ENCODE measurements at places on chromosomes 12 and 14.

- DNase-seq = no peak
Observed at GRCh38 chr14:105568859-105569766, 42.7 kb downstream of the TMEM121 start.

DNA sequence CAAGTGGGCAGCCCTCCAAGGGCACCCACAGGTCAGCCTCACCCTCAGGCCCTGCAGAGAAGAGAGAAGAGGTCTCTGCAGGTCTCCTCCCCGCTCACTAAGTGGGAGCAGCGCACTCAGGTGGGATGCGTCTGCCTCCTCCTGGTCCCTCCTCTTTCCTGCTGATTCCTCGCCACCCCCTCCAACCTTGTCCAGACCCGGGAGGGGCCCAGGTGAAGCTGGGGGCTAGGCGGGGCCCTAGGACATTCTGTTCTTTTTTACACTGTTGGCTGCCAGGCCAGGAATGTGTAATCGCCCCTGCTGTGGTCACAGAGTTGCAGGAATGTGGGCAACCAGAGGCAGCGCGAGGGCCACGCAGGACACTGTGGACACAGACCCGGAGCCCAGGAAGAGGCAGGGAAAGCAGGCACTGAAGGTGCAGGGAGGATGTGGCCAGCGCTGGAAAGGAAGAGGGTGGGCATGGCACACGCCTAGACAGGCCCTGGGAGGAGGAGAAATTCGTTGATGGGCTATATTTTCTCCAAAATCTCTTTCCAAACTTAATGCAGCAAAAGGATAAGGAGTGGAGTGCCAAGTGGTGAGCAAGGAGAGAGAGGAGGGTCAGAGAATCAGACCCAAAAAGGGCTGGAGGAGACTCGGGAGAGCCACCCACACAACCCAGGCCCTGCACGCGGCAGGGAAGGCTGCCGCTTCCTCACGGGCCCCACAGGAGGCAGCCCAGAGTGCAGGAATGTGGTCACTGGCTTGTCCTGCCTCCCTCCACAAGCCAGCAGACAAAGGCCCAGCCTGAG, 911 bp upstream of the SCNN1A start:
- peak; percentile 91 for DNase-seq

DNA sequence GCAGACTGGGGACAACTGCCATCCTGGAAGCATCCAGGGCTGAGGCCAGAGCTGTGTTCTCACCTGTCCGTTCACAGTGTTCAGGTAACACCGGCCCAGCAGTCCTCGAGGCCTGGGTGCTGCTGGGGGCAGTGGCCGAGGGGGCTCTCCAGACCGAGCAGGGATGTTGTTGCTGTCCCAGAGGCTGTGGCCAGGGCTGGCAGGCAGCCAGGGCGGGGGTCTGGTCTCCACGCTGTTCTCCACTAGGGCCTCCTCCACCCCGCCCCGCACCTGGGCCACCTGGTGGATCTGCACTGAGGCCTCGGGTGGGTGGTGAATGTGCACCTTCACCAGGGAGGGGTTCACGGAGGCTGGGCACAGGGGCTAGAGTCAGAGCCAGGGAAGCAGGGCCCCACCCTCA, 57.4 kb downstream of the ISCA2 start:
- no peak for DNase-seq

- DNase-seq = no peak
Observed at GRCh38 chr14:41016213-41016612, 590.5 kb upstream of the LRFN5 start.

DNA sequence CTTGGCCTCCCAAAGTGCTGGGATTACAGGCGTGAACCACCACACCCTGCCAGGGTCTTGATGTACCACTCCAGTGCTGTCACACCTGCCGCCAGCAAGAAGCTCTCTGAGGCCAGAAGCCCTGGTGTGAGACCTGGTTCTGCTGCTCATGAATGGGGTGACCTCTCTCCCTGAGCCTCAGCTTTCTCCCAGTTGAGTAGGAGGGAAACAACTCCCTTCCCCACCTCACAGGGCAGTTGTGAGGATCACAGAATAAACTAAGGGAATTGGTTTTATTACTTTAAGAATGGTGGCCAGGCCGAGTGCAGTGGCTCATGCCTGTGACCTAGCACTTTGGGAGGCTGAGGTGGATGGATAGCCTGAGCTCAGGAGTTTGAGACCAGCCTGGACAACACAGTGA, 5.8 kb upstream of the CD63 start:
- DNase-seq = no peak

- no peak for DNase-seq
Observed at GRCh38 chr14:105853907-105854599, 327.7 kb downstream of the TMEM121 start.

GRCh38 chr14:102241147-102241546, 63.8 kb downstream of the MOK start:
- DNase-seq = no peak

DNA sequence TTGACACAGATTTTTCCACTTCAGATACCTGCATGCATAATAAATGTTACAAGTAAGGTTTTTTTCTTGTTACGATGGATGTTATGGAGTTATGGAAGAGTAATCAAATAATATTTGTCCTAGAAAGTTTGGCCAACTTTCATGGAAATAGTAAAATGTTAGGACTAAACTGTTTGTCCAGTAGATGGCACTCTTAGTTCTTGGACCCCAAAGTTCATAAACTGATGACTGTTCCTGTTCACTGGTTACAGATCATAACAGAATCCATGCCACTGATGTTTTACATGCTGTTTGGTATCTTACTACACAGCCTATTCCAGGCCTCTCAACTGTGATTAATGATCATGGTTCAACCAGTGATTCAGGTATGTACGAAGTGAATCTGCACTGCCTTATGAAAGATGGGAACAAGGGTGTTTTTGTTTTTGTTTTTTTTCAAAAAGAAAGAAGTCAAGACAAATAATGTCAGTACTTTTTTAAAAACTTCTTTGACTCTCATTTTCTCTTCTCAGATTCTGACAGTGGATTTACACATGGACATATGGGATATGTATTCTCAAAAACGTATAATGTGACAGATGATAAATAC, 48.8 kb upstream of the SLCO1C1 start:
- peak; percentile 62 for DNase-seq

DNA sequence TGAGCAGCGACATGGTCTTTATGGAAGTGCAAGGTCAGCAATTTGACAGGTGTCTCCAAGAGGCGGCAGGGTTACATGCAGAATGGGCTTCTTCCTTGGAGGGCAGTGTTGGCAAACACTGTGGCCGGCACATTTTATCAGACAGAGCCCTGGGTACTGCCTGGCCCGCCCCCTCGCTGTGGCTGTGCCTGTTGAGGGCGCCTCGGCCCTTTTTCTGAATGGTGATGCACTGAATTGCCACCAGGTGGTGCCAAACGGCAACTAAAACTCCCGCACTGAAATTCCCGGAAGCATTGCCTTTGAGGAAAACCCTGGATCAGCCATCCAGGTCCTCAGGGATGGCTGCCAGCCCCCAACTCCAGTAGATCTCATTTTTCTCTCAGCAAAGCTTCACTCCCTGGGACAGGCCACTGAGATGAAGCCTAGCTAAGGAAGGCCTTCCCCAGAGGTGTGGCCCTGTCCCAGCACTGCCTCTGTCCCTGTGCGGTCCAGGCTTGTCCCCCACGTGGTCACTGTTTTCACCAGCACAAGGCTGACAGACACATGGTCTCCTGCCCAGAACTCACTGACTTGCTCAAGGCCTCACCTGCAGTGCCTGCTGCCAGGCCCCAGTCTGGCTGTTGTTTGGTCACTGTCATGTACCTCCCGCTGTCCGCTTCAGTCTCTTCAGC, 73.6 kb downstream of the TESC start:
- peak; percentile 89 for DNase-seq

GRCh38 chr14:50610465-50610864, 50.5 kb downstream of the ATL1 start:
- DNase-seq = no peak

DNA sequence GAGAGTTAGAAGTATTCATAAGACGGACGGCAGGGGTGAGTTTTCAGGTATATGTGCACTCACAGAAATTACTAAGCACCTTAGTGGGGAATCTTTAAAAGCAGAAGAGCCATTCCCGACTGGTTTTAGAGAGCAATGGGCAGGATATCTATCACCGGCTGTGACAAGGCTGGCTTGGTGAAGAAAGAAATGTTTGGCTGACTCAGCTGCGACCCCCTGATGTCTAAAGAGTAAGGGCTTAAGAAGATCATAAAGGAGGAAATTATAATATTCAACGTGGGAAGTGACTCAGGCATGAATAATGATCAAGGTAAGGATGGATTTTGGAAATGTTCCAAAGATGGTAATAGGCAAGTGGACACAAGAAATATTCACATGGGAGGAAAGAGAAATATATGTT, 407.6 kb downstream of the TMEM132D start:
- DNase-seq = no peak

GRCh38 chr12:117603316-117604113, 242.1 kb upstream of the NOS1 start:
- DNase-seq = no peak

DNA sequence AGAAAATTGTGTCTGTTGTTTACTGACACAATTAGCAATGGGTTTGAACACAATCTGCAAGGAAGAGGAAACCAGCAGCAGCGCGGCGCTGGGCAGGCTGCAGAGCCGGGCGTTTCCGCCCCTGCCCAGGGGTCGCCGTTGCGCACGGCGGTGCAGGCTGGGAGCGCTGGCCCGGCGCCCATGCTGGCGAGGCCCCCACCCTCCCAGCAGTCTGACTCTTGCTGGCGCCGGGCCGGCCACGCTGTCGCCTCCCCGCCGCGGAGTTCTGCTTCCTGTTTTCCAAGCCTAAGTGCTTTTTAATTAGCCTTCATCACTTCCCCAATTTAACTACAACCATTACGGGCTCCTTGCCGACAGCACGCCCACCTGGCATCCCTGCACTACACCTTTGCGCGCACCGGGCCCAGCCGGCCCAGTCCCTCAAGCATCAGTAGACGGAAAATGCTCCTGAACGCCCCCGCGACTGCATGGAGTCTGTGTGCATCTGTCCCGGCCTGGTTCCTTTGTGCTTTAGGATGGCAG, 212.1 kb downstream of the GXYLT1 start:
- peak; percentile 71 for DNase-seq

DNA sequence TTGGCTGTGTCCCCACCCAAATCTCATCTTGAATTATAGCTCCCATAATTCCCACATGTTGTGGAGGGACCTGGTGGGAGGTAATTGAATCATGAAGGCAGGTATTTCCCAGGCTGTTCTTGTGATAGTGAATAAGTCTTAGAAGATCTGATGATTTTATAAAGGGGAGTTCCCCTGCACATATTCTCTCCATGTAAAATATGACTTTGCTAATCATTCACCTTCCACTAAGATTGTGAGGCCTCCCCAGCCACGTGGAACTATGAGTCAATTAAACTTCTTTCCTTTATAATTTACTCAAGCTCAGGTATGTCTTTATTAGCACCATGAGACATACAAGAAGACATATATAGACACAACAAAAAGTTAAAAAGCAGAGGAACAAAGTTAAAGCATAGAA, 120.0 kb downstream of the CPNE8 start:
- DNase-seq = no peak

- peak; percentile 13 for DNase-seq
Observed at GRCh38 chr12:55874443-55874842, 31.7 kb upstream of the MMP19 start.

DNA sequence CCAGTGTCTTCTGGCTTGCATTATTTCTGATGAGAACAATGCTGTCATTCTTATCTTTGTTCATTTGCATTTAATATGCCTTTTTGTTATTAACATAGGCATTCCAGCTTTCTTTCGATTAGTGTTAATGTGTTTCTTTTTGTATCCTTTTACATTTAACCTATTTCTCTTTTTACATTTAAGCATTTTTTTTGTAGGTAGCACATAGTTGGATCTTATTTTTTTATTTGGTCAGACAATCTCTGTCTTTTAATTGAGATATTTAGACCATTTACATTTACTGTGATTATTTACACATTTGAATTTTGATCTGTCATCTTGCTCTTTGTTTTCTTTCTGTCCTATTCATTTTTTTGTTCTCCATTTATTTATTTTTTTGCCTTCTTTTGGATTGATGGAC, 14.5 kb upstream of the KIF26A start:
- no peak for DNase-seq

DNA sequence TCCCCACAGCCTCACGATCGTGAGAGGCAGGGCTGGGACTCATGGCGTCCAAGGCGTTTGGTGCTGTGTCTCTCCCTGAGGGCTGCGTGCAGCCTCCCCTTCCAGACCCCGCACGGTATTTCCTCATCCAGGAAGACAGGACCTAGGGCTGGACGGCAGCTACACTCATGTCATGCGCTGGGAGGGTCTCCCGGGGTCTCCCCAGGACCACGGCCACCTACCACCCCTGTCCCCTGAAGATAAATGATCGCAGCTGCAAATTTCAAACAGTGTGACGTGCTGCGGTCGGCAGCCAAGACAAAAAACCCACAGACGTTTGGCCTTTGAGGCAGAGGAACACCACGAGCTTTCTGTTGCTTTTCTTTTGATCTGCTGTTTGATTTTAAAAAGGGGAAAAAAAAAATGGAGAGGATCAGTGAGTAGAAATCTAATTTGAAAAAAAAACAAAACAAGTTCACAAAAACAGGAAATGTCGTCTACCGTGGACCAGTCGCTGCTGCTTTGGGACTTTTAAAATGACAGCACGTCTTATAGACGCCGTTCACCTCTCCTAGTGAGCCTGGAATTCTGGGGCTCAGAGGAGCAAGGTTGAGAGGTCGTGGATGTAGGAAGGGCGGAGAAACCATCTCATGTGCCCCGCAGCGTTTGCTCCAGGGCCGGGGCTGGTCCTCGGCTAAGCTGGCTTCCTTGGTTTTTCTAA, 237.6 kb downstream of the SLC41A2 start:
- peak; percentile 50 for DNase-seq

GRCh38 chr12:26839512-26839911, 6.5 kb upstream of the ITPR2 start:
- no peak for DNase-seq

GRCh38 chr12:32072102-32072501, 34.5 kb upstream of the BICD1 start:
- DNase-seq = no peak

- DNase-seq = no peak
Observed at GRCh38 chr14:53938136-53938837, 18.3 kb downstream of the BMP4 start.

GRCh38 chr14:76941544-76941943, 87.0 kb downstream of the IRF2BPL start:
- no peak for DNase-seq

GRCh38 chr14:69392481-69392880, 5.6 kb downstream of the ERH start:
- DNase-seq = no peak

GRCh38 chr12:108181095-108181454, 52.0 kb downstream of the WSCD2 start:
- DNase-seq = no peak

DNA sequence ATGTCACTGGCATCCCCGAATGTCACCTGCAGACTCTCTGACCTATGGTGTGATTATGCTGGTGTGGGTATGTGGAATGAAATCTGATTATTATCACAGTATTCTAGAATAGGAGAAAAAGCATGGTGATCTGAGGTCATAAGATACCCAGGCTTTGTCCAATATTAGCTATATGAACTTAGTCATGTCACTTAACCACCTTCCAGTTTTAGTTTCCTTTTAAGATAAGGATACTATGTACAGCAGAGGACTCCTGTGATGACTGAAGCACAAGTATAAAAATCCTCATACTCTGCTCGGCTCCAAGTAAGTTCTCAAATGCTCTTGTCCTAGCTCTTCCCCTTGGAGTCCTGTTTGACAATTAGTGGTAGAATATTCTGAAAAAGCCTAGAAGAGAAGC, 2.8 kb downstream of the GNS start:
- DNase-seq = no peak
